ENCODE measurements at places on chromosomes 3 and 15.

- DNase-seq = no peak
Observed at GRCh38 chr3:140128217-140128616, 193.2 kb downstream of the CLSTN2 start.

DNA sequence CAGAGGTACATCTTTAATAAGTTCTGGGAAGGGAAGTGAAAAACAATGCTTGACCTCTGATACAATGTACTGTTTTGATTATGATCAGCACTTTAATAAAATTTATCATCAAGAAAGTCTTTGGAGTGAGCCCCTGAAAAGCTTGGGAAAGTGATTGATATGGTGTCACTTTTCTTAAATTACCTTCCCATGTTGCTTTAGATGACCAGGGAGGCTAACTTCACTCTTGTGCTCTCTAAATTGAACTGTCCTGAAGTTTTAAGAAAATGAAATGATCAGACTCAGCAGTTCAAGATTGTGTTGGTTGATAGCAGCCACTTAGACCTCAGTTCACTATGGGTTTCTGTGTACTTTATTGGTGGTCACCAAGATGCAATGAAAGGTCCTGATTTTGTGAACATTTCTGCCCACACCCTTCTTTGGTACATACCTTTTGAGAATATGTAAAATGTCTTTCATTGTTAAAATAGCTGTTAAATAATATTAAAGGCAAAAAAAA lies 15.7 kb downstream of the TGFBR2 start:
- no peak for DNase-seq

GRCh38 chr15:45361878-45362277 lies 16.5 kb downstream of the GATM start:
- DNase-seq = no peak

- DNase-seq = no peak
Observed at GRCh38 chr3:165389064-165389463, 192.9 kb upstream of the SLITRK3 start.

All from NB4 (cell line).